ENCODE measurements at places on chromosomes 11 and 22.

- no peak for DNase-seq
Measured at GRCh38 chr22:49237703-49238102, 590.0 kb downstream of the BRD1 start.

DNA sequence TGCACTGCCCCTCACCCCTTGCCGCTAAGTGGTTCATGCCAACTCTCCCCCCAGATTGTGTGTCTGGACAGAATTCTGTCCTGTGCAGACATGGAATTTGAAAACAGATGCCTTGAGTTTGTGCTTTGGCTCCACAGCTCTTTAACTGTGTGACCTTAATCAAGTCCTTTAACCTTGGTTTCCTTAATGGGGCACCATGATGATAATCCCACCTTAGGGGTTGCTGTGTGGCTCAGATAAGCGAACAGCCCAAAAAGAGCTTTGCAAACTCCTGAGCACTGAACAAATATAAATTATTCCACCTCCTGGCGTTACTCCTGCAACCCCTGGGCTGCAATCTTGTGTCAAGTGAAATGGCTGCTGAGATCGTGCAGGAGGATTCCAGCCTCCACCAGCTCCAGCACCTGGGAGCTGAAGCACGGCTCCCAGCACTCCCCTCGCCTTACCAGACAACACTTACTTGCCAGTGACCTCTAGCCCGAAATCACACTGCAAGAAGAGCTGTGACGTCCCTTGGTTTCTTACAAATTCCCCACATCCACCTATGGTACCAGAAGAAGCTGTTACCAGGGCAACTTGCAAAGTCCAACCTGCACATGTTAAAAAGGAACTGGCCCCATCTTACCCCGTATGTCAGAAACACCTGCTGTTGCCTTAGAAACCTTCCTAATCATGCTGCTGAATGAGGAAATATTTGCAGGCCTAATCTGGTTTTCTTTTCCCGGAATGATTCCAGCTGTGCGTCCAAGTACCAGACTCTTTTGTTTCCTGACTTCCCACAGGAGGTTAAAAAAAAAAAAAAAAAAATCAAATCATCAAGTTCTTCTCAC is 13.2 kb downstream of the VPS37C start:
- DNase-seq, result no peak

DNA sequence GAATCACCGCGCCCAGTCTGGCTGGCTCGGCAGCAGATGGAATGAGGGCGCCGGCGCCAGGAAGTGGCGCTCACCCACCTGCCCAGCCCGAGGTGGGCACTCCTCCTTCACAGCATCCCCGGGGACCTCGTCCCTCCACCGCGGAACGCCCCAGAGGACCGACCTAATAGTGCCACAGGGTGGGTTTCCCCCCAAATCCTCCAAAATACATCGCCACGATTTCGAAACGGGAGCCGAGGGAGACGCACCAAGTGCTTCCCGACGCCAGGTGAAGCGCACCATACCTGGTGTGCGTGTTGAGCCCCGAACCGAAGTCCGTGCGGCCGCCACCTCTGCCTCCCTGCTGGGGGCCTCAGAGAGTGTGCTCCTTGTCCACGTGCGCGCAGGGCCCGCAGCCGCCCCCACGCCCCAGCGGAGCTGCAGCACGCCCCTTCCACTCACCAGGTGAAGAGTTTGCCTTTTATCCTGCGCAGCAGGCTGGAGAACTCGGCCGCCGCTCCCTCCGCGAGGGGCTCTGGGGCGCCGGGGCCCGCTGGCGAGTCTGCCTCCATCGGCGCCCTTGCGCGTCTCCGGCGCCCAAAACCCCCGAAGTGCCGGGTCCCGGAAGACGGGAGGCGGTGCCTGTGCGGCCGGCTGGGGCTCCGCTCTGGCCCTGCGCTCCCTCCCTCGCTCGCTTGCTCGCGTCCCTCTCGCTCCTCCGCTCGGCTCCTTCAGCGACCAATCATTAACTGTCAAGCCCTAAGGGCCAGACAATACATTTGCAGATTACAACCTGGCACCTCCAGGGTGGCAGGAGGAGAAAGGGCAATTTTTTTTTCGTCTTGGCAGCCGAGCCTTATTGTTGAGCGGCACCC is at the start of gene SLC35F2:
SLC35F2 (minus strand) TSS at position 571 of the 854 bp plus-strand sequence; CDS start at position 551, 20 bp downstream.
- peak; percentile 67 for DNase-seq

- peak; percentile 39 for DNase-seq
Measured at GRCh38 chr22:38316364-38317121, 690 bp downstream of the CSNK1E start.

DNA sequence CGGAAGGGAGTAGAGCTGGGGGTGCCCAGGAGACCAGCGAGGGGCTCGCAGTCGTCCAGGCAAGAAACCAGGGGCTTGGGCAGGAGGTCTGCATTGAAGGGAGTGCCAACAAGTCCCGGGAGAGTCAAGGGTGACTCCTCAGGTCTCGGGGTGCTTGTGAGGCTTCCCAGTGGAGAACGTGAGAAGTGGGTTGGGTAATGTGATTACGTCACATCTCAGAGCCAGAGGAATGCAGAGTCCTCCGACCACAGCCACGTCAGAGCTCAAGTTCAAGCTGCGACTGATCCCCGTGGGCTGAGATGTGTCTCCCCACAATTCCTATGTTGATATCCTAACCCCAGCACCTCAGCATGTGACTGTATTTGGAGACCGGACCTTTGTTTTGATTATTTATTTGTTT is 89.7 kb upstream of the SHANK2 start:
- no peak for DNase-seq

DNA sequence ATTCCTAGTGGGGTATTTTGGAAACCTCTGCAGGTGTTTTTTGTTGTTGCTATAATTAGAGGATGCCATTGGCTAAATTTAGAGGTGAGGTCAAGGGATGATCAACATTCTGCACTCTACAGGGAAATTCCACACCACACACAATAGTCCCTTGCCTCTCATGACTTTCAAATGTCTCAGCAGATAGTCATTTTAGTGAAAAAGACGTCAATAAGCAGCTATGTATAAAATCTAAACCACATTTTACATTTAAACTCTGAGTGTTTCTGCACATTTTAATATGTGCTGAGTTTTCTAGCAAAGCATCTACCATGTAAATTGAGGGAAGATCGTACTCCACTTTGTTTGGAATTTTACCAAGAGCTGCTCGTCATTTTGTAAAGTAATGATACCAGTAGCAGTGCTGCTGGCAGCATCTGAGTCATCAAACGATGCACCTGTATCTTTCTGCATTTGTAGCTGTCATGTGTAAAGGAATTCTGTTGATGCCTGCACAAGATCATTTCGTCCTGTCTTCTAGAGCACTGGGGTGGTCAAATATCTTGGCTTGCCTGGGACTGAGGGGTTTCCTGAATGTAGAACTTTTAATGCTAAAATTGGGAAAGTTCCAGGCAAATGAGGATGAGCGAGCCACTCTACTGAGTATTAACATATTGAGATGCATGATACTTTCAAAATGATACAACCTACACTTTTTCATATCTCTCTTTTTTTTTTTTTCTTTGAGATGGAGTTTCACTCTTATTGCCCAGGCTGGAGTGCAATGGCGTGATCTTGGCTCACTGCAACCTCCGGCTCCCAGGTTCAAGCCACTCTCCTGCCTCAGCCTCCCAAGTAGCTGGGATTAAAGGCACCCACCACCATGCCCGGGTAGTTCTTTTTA is 414.5 kb upstream of the SYN3 start:
- no peak for DNase-seq

DNA sequence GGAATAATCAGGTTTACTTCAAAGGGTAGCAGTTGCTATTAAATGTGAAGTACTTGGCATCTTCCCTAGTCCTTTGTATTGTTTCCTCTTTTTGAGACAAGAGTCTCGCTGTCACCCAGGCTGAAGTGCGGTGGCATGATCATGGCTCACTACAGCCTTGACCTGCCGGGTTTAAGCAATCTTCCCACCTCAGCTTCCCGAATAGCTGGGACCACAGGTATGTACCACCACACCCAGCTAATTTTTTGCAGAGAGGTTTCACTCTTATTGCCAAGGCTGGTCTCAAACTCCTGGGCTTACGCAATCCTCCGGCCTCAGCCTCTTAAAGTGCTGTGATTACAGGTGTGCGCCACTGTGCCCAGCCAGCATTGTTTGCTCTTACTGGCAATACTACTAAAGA is 36.2 kb upstream of the RAPSN start:
- peak; percentile 35 for DNase-seq

DNA sequence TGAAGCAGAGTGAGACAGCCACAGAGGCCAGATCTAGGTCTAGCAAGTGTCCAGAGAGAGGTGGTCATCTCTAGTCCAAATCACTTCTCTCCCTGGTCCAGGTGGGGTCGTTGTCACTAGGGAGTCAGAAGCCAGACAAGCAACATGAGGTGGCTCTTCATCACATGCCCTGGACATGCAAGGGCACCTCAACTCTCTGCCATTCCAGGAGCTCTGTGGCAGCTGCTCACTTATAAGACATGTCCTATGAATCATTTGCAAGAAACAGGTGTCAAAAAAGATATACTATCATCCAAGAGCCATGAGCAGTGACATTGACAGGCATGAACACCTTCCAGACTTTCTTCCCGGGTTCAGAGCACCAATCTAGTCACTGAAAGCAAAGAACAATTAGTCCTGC is 130.8 kb downstream of the GALNT18 start:
- no peak for DNase-seq

DNA sequence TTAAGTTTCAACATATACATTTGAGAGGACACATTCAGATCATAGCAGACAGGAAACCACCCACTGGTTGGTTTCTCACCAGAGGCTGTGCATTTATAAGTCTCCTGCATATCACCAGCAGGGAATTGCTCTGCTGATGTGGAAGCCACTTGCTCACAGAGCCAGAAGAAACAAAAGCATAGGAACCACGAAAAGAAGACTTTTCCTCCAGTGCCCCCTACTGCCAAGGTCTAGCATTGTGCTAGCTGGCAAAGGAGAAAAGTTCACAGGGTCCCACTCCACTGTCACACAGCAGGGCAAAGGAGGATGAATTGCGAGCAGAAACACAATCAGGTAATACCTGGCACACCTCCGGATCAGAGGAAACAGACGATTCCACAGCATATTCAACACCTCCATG is 28.9 kb upstream of the ISX start:
- DNase-seq, result no peak

- DNase-seq, result peak; percentile 88
Measured at GRCh38 chr11:61446211-61446651, 16.3 kb downstream of the SDHAF2 start.

DNA sequence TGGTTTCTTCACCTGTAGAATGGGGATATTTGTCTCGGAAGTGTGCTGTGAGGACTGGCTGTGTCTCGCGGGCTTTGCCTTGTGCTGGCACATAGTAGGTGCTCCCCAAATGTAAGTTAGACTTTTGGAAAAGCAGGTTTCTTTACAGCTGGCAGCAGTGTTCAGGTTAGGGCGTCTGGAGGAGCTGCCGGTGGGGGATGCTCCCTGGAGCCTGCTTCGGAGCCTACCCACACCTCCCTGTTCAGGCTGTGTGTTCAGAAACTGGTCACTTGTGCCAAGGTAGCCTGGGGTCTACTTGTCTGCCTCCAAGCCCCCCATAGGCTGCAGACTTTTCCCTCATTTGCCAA is 60.0 kb downstream of the OTOG start:
- DNase-seq, result no peak

DNA sequence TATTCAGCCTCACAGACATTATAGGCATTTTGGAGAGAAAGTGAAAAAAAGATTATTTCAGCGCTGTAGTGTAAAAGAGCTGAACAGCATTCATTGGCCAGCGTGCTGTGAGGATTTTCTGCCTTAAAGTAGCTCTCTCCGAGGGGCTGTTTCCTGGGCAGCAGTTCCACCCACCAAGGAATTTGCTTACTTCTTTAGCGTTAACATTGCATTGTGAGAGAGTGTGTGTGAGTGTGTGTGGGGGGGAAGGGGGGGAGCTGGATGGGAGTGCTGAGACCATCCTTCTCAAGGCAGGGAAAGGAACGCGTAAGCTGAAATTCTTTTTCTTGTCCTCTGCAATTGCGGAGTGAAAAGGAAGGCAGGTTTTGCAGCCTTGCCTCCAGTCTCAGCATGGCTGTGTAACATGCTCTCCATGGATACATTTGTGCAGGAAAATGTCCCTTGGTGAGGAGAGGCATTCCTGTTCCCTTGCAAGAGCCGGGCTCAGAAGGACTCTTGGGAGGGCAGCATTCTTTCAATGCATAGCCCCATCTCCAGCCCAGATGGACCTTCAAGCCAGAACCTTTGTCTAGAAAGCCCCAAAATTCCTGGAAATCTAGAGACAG is 159.9 kb upstream of the NAV2 start:
- no peak for DNase-seq

DNA sequence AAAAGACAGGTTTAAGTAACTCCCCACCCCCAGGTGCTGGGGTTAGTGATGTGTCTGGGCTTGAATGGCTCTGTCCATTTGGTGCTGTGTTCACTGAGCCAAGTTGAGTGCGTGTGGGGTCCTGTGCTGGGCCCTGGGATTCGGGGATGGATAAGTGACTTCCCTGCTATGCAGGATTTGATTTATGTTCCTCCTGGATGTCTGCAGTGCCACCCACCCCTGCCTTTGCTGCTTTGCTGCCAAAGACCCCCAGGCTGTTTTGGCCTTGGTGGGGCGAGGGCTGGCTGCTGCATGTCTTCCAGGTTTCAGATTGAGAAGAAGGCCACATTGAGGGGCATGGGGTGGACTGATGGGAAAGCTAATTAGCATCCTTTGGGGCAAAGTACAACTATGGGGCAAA is 77.9 kb upstream of the PARVG start:
- no peak for DNase-seq

DNA sequence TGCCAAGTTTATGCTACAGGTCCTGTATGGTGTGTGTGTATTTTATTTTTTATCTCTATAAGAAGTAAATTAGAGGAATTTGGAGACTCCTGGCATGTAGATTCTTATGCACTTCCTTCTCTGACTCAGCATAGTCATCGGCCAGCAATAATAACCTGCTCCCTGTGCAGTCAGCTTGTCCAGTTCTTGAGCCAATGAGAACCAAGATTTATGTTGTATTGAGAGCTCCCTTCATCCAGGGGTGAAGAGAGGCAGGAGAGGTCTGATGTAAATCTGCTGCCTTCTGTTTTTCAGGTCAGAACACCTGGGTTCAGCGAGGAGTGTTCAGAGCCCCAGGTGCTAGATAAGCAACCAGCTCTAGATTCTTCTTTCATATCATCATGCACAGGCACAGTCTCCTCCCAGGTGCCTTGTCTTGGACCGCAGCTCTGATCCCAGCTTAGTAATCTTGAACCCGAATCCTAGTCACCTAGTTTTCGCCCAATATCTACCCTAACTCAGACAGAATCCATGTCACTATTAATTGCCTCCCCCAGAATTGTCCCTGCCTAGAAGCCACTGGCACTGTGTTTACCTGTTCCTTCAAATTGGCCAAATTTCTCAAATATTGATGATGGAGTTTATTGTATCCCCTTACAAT is 328.2 kb upstream of the NCAM1 start:
- no peak for DNase-seq

- no peak for DNase-seq
Measured at GRCh38 chr11:29025001-29025400, 916.8 kb downstream of the METTL15 start.

GRCh38 chr11:62260261-62260953 is 9.6 kb upstream of the SCGB2A2 start:
- DNase-seq, result no peak

DNA sequence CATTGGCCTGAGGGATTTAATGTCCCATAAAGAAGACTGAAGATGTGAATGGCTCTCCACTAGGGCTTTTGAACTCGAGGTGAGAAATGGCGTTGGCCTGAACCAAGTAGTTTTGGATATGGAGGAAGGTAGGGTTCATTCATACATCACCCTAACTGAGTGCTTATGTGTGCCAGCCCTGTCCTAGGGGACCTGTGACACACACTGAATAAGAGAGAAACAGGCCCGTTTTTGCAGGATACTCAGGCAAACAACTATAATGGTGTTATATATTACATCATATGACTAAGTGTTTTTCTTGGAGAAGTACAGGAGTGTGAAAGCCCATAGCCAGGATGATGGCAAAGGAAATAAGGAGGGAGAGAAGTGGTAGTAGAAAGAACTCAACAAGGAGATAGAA is 368.1 kb downstream of the TMEM135 start:
- no peak for DNase-seq

GRCh38 chr22:35352214-35353111 is 28.4 kb upstream of the HMOX1 start:
- DNase-seq, result peak; percentile 97

Measured in suppressor macrophage treated with lipopolysaccharide for 4 hours (primary cell).